ENCODE measurements at places on chromosomes 1 and 21.

GRCh38 chr1:102886638-102887037 is 221.7 kb downstream of the COL11A1 start:
- DNase-seq, result no peak
- no peaks in the 10 kb centered on the region for H3K27me3 ChIP-seq
- no peak overlapping the region for H3K27ac ChIP-seq
- no peaks in the 10 kb centered on the region for H3K4me1 ChIP-seq
- H3K4me3 ChIP-seq, result no peak overlapping the region
- H3K36me3 ChIP-seq, result no peaks in the 10 kb centered on the region

DNA sequence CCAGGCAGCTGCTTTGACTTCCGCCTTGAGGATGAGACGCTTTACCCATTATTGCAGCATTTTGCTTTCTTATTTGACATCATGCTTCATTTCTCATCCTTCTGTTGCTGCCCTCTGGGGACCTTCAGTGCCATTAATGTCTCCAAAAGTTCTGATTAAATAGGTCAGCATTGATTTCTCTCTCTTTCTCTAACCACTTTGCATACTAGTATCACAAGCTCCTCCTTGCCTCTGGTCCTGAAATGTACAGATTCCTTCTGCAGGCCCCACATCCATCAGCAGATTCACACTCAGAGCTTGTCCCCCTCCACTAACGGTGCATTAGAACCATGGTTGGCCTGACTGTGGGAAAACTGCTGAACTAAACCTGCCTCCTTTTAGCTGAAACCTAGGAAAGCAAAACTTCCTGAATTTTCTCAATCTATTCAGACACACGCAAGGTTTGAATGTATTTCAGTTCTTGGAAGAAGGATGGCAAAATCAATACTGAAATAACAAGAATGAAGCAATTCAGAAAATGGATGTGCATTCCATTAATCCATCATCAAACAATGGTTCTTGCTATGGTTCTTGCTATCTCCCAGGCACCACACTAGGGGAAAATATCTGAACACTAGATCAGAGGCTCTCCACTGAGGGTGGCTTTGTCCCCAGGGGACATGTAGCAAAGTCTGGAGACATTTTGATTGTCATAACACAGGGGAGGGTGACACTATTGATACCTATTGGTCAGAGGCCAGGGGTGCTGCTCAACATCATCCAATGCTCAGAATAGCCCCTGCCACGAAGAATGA is 154.5 kb downstream of the PCP4 start:
- no peaks in the 10 kb centered on the region for H3K4me1 ChIP-seq
- H3K27ac ChIP-seq, result no peak overlapping the region
- H3K36me3 ChIP-seq, result no peaks in the 10 kb centered on the region
- no peaks in the 10 kb centered on the region for H3K27me3 ChIP-seq
- no peak for DNase-seq

- no peak for DNase-seq
- H3K4me1 ChIP-seq, result peaks cover 86% of the 10 kb centered on the region
- no peak overlapping the region for H3K4me3 ChIP-seq
Observed at GRCh38 chr21:31176080-31176551, 137.8 kb upstream of the KRTAP19-8 start.

GRCh38 chr1:214031267-214031650 is 43.5 kb downstream of the PROX1 start:
- no peak overlapping the region for H3K27ac ChIP-seq
- H3K36me3 ChIP-seq, result no peaks in the 10 kb centered on the region
- no peaks in the 10 kb centered on the region for H3K4me1 ChIP-seq

- no peak overlapping the region for H3K27ac ChIP-seq
- H3K4me3 ChIP-seq, result no peak overlapping the region
- no peaks in the 10 kb centered on the region for H3K27me3 ChIP-seq
- H3K36me3 ChIP-seq, result peaks cover 8% of the 10 kb centered on the region
- peaks cover 51% of the 10 kb centered on the region for H3K4me1 ChIP-seq
- no peak for DNase-seq
Observed at GRCh38 chr1:25468033-25468432, 37.3 kb downstream of the MACO1 start.

- no peak for DNase-seq
- no peaks in the 10 kb centered on the region for H3K27me3 ChIP-seq
- H3K36me3 ChIP-seq, result no peaks in the 10 kb centered on the region
- H3K4me1 ChIP-seq, result no peaks in the 10 kb centered on the region
- no peak overlapping the region for H3K27ac ChIP-seq
Observed at GRCh38 chr1:164640686-164641352, 81.8 kb downstream of the PBX1 start.

- DNase-seq, result no peak
- H3K27me3 ChIP-seq, result no peaks in the 10 kb centered on the region
- H3K27ac ChIP-seq, result no peak overlapping the region
- H3K4me3 ChIP-seq, result no peak overlapping the region
- H3K36me3 ChIP-seq, result no peaks in the 10 kb centered on the region
Observed at GRCh38 chr1:107623431-107623830, 341.5 kb downstream of the VAV3 start.

- H3K4me1 ChIP-seq, result no peaks in the 10 kb centered on the region
- DNase-seq, result no peak
- no peak overlapping the region for H3K4me3 ChIP-seq
Observed at GRCh38 chr1:178503849-178504248, 7.1 kb upstream of the CLEC20A start.

DNA sequence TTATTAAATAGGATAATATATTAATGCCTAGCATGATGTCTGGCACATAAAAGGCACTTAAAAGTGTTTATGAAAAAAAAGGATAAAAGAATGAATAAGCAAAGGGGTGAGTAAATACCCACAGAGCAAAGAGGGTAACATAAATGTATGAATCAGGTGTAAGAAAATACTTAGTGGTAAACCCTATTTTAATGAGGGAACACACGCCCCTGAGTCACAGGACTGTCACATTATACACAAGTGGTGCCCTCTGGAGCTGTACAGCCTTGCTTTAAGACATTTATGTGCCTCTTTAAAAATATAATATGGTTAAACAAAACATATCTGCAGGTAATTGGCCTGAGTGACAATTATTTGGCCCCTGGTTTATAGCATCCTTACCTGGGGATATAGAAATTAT is 78.1 kb upstream of the PTBP2 start:
- H3K27ac ChIP-seq, result no peak overlapping the region
- no peak overlapping the region for H3K4me3 ChIP-seq
- no peaks in the 10 kb centered on the region for H3K36me3 ChIP-seq
- H3K27me3 ChIP-seq, result no peaks in the 10 kb centered on the region

DNA sequence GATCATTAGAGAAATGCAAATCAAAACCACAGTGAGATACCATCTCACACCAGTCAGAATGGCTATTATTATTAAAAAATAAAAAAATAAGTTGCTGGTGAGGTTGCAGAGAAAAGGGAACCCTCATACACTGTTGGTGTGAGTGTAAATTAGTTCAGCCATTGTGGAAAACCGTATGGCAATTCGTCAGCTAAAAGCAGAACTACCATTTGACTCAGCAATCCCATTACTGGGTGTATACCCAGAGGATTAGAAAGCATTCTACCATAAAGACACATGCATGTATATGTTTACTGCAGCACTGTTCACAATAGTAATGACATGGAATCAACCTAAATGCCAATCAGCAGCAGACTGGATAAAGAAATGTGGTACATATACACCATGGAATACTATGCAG is 42.2 kb downstream of the GIPC2 start:
- no peak overlapping the region for H3K27ac ChIP-seq
- H3K27me3 ChIP-seq, result peaks cover 6% of the 10 kb centered on the region
- no peak for DNase-seq
- H3K4me3 ChIP-seq, result no peak overlapping the region

DNA sequence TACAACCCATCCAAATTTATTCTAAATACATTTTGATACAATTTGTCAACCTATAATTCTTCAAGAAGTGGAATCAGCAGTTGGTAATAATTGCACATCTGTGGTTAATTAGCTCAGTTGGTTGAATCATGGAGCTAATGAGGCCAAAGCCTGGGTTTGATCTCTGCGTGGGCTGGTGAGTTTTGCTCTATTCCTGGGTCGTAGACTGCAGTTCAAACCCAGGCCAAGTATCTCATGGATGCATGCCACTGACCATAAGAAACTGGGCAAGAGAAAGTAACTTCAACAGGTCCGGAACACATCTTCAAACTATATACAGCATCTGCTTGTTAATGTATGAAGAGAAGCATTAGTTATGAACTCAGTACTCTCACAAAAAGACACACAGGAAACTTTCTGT is 779.7 kb downstream of the USP25 start:
- no peaks in the 10 kb centered on the region for H3K36me3 ChIP-seq
- no peaks in the 10 kb centered on the region for H3K4me1 ChIP-seq
- H3K4me3 ChIP-seq, result no peak overlapping the region

DNA sequence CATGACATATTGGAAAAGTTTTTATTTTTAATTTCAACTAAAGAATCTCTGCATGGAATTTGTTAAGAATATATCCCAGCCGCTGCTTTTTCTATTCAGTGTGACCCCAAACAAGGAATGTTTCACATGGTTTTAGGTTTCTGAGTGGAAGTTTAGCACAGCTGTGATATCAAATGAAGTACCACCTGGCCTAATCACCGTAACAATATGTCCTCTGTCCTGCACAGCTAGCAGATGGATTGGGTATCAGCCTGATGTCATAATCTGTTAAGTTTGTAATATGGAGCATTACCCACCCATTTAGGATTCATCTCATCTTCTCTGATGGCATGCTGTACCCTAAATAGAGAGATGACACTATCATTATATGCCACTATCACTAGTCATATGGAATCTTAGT is 963.7 kb upstream of the ADGRL2 start:
- no peak for DNase-seq
- H3K27ac ChIP-seq, result no peak overlapping the region
- no peaks in the 10 kb centered on the region for H3K4me1 ChIP-seq
- no peaks in the 10 kb centered on the region for H3K36me3 ChIP-seq

- peak overlapping the region; percentile 94 for H3K27ac ChIP-seq
- no peak for DNase-seq
- H3K4me1 ChIP-seq, result peaks cover 65% of the 10 kb centered on the region
- H3K4me3 ChIP-seq, result peak overlapping the region; percentile 48
- H3K36me3 ChIP-seq, result peaks cover 9% of the 10 kb centered on the region
Observed at GRCh38 chr1:92585831-92586230, 99.1 kb upstream of the GFI1 start.

DNA sequence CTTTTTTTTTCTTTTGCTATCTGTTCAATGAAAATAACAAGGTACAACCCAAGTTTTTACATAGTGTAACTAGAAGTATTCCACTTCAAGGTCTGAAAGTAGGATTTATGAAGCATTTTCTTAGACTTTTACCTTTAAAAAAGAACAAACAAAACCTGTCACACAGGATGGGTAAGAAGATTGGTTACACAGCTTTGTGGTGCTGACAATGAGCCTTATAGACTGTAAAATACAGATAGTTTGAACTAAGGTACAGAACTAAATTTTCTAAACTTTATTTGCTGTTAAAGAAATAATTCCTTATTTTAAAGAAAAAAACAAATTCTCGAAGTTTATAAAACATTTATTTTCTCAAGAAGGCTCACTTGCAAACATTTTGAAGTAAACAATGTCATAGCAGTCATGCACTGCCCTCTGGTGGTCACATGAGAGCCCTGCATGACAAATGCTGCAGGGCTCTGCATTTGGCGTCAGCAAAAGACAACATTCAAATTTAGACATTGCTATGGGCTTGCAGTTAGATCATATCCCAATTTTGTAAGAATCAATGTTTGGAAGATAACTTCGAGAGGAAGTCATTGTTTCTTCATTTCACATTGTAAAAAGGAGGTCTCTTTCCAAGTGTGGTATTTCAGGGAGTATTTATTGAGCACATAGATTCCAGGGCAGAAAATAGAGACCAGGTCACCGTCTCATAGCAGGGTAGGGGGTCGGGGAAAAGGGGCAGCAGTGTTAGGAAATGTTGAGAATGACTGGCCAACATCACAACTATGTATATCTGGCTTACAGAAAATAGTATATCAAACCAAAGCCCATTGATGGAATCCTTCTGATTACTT is 115.3 kb upstream of the FMN2 start:
- no peak overlapping the region for H3K4me3 ChIP-seq
- peaks cover 4% of the 10 kb centered on the region for H3K27me3 ChIP-seq
- peak; percentile 65 for DNase-seq
- no peak overlapping the region for H3K27ac ChIP-seq

- no peaks in the 10 kb centered on the region for H3K36me3 ChIP-seq
- no peak for DNase-seq
- H3K27ac ChIP-seq, result peak overlapping the region; percentile 19
- no peak overlapping the region for H3K4me3 ChIP-seq
- peaks cover 22% of the 10 kb centered on the region for H3K4me1 ChIP-seq
Observed at GRCh38 chr1:145689922-145690321, 17.2 kb downstream of the PDZK1 start.

DNA sequence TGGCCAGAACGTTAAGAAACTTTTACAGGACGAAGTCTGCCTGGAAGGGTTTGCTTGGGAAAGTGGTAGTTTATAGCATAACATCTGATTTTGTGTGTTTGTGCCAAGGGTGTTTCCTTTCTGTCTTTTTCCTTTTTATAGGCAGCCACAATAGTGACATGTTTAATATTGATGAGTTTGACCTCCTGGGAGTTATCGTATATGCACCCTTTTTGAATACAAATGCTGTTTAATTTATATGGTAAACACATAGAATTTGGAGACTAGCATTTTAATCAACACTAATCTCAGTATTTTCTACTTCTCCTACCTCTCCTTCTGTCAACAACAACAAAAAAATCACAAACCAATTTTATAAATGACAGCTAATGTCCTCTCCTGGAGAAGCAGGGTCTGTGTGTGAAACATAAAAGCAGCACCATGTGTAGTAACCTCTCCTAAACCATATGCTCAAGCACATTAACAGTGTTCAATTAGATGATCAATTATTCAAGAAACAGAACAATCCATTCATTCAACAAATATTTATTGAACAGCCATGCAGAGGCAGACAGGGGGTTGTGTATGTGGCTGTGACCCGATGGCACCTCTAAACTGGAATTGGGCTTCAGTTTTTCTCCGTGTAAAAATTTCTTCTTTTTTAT is 604 bp upstream of the FMN2 start:
- no peak overlapping the region for H3K4me3 ChIP-seq
- H3K27me3 ChIP-seq, result peaks cover 39% of the 10 kb centered on the region
- DNase-seq, result no peak
- peaks cover 6% of the 10 kb centered on the region for H3K4me1 ChIP-seq
- H3K27ac ChIP-seq, result no peak overlapping the region

GRCh38 chr21:28063241-28064216 is 929.1 kb downstream of the LTN1 start:
- H3K27ac ChIP-seq, result no peak overlapping the region
- H3K4me3 ChIP-seq, result no peak overlapping the region
- peaks cover 2% of the 10 kb centered on the region for H3K4me1 ChIP-seq
- no peak for DNase-seq

GRCh38 chr1:151847867-151848596 is 5.5 kb downstream of the THEM5 start:
- no peak for DNase-seq
- peaks cover 26% of the 10 kb centered on the region for H3K4me1 ChIP-seq
- peaks cover 12% of the 10 kb centered on the region for H3K36me3 ChIP-seq
- H3K27ac ChIP-seq, result peak overlapping the region; percentile 56
- no peak overlapping the region for H3K4me3 ChIP-seq
- H3K27me3 ChIP-seq, result no peaks in the 10 kb centered on the region

DNA sequence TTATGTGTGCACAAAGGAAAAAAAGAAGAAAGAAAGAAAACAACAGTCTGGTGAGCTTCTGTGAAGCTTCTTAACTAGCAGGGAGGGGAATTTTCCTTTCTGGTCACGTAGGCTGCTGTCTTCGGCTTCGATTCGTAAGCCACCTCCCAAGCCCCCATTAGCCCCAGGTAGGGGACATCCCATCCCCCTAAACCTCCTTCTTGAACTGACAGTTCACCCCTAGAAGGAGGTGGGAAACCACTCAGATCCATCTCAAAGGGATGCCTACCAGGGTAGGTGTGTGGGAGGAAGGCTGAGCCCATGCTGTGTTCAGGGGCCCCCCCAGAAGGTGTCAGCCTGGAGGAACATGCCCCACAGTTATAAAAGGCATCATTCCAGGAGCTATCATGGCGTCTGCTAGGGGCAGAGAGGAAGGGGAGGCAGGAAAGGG is 25.8 kb downstream of the CD247 start:
- H3K27me3 ChIP-seq, result no peaks in the 10 kb centered on the region
- H3K4me3 ChIP-seq, result peak overlapping the region; percentile 69
- peaks cover 93% of the 10 kb centered on the region for H3K4me1 ChIP-seq
- peaks cover 12% of the 10 kb centered on the region for H3K36me3 ChIP-seq

Measured in activated naive CD4-positive, alpha-beta T cell treated with anti-CD3 and anti-CD28 coated beads for 36 hours (primary cell).